ENCODE measurements at places on chromosomes 13 and 19.

GRCh38 chr13:94251831-94252608 is 227.5 kb downstream of the DCT start:
- H3K36me3 ChIP-seq, result no peaks in the 10 kb centered on the region
- H3K4me3 ChIP-seq, result no peak overlapping the region

- no peak overlapping the region for H3K4me3 ChIP-seq
- DNase-seq, result no peak
- peaks cover 2% of the 10 kb centered on the region for H3K4me1 ChIP-seq
- no peaks in the 10 kb centered on the region for H3K27me3 ChIP-seq
- H3K36me3 ChIP-seq, result no peaks in the 10 kb centered on the region
- H3K27ac ChIP-seq, result no peak overlapping the region
Measured at GRCh38 chr19:15671891-15672579, 852 bp upstream of the CYP4F12 start.

- H3K4me1 ChIP-seq, result peaks cover 8% of the 10 kb centered on the region
- DNase-seq, result no peak
- H3K4me3 ChIP-seq, result no peak overlapping the region
- H3K27me3 ChIP-seq, result peaks cover 35% of the 10 kb centered on the region
- no peak overlapping the region for H3K27ac ChIP-seq
Measured at GRCh38 chr13:28637714-28638355, 21.1 kb upstream of the POMP start.

DNA sequence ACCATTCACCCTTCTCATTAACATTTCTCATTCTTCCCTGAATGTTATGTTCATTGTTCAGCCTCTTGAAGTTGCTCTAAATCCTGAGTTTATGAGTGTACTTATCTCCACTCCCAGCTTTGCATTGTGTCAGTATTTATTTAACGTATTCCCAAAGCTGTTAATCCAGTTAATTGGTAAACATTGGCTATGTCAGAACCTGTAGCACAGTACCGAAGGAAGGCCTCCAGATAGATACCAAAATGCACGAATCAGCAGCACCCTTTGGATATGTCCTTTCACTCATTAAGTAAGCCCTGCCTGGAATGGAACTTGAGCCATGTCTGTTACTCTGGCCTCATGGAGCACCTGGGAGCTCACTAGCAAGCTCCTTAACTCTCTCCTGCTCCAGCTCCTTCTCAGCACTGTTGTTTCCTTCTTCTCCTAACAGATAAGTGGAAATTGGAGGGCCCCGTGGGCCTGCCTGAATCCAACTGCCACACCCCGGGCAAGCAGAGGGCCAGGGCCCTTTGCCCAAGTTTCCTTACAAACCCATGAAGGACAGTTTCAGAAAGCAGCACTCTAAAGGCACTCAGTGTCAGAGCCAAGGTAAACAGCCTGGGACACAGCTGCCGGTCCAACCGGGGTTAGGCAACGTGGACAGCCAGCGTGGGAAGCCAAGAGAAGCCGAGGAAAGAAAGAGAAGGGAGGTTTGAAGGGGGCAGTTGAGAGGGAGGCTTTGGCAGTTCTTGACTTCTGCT is 155.0 kb upstream of the SERP2 start:
- H3K4me3 ChIP-seq, result no peak overlapping the region
- peaks cover 43% of the 10 kb centered on the region for H3K27me3 ChIP-seq
- no peaks in the 10 kb centered on the region for H3K36me3 ChIP-seq

- no peak overlapping the region for H3K27ac ChIP-seq
- peaks cover 12% of the 10 kb centered on the region for H3K4me1 ChIP-seq
- H3K27me3 ChIP-seq, result no peaks in the 10 kb centered on the region
- no peak for DNase-seq
- no peak overlapping the region for H3K4me3 ChIP-seq
- H3K36me3 ChIP-seq, result peaks cover 39% of the 10 kb centered on the region
Measured at GRCh38 chr13:79352107-79352506, 53.9 kb downstream of the RBM26 start.

DNA sequence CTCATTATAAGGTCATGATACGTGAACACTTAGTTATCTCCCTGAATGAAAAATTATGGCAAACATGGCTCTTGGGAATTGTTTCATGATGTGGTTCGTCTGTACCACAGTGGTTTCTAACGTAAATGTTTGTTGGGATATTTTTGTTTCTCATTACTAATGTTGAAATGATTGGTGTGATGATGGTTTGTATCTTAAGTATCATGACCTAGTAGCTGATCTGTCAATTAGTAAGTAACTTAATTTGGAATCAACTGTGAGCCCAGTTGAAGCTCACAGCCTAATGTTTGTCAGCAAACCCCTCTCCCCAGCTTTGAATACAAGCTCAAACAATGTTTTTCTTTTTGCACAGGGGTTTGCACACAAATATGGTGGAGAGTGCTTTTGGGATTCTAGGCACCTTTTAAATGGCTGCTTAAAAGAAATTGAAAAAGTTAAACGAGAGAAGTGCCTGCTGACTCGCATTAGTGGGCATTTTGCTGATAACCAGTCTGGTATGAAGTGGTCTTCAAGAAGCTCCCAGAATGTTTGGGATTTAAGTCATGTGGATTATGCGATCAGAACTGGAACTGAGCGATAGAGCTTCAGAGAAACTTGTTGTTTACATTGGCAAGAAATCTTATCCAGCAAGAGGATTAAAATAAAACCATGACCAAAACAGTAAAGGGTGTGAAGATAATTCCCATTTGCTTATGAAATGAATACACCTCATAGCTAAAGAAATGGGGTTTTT is 68.2 kb downstream of the LMO7 start:
- H3K27me3 ChIP-seq, result no peaks in the 10 kb centered on the region
- H3K27ac ChIP-seq, result no peak overlapping the region
- no peaks in the 10 kb centered on the region for H3K36me3 ChIP-seq
- H3K4me1 ChIP-seq, result peaks cover 16% of the 10 kb centered on the region

DNA sequence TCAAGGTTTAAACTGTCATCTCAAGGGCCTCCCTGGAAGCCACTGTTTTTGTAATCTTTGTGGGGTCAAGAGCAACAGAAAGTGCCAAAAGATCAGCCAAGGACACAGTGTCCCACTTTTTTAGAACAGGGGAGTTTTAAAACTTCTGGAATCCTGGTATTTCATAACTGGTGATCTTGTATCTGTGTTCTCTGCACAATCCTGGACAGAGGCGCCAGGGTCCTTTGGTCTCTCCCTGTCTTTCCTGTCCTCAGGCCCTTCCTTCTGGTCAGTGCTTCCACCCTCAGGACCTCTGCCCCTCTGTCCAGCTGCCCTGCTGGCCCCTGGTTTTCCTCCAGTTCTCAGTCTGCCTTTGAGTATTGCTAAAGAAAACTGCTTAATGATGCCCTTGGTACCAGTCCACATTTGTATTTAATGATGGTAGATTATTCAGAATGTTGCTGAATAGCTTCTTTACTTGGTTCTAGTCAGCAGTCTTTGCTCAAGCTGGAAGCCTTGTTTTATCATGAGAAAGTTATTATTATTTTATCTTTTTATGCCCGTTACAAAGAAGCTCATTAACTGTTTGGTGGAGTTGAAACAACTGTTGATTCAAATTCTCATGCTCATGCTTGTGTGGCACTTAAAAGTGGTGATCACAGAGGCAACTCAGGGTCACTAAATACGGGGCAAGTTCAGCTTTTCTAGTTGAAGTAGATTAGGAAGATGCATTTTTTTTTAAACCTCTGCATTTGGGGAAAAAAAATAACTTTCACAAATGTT is 47.5 kb downstream of the WASF3 start:
- H3K4me3 ChIP-seq, result no peak overlapping the region
- H3K36me3 ChIP-seq, result no peaks in the 10 kb centered on the region
- no peak for DNase-seq
- peaks cover 14% of the 10 kb centered on the region for H3K4me1 ChIP-seq

DNA sequence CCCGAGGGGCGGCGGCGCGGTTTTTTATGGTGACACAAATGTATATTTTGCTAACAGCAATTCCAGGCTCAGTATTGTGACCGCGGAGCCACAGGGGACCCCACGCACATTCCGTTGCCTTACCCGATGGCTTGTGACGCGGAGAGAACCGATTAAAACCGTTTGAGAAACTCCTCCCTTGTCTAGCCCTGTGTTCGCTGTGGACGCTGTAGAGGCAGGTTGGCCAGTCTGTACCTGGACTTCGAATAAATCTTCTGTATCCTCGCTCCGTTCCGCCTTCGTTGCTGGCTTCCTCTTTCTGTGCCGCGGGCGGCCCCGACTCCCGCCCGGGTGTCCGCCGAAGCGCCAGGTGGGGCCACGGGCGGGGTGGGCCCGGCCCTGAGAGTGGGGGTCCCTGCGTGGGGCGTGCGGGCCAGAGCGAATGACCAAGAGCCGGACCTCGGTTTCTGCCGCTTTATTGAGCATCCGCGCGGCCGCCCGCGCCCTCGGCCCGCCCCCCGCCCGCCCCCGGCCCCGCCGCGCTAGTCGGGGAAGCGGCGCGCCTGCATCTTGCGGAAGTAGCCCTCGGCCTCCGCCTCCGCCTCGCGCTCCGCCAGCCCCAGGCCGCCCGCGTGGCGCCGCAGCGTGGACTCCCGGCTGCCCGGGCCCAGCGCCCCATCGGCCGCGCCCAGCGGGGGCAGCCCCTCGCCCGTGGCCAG is 9.6 kb downstream of the PLPPR3 start:
- no peak for DNase-seq
- H3K27me3 ChIP-seq, result no peaks in the 10 kb centered on the region
- H3K4me1 ChIP-seq, result peaks cover 7% of the 10 kb centered on the region
- no peak overlapping the region for H3K4me3 ChIP-seq

DNA sequence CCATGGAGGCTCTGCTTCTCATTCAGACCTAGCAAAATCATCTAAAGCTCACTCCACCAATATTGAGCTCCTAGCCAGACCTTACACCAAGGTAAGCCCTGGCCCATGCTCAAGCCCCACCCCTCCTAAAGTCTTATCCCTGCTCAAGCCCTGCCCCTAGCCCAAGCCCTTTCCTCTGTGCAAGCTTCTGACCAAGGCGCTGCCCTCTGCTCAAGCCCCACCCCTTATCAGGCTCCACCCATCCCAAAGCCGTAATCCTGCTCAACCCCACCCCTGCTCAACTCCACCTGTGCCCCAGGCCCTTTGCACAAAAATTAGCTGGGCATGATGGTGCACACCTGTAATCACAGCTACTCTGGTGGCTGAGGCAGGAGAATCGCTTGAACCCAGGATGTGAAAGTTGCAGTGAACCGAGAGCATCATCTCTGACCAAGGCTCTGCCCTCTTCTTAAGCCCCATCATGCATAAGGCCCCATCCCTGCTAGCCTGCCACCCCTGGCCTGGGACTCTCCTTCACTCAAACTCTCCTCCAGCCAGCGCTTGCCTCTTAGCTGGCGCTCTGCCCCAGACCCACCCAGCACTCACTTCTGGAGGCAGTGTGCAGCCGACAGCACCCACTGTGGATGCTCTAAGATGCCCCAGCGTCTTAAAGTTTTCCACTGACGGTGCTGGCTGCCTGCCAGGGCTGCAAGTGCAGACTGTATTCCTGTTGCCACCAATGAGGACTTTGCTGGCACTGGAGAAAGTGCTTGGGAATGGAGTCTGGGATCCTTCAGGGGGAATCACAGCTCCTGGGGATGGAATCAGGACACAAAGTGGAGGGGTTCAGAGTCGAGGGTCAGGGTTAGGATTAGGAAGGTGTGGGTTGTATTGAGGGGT is 16.5 kb downstream of the KLK4 start:
- peaks cover 5% of the 10 kb centered on the region for H3K4me1 ChIP-seq
- no peak overlapping the region for H3K27ac ChIP-seq
- H3K4me3 ChIP-seq, result no peak overlapping the region
- H3K27me3 ChIP-seq, result peaks cover 10% of the 10 kb centered on the region
- no peaks in the 10 kb centered on the region for H3K36me3 ChIP-seq
- no peak for DNase-seq

- peak overlapping the region; percentile 95 for H3K4me3 ChIP-seq
- peaks cover 12% of the 10 kb centered on the region for H3K36me3 ChIP-seq
- H3K4me1 ChIP-seq, result peaks cover 33% of the 10 kb centered on the region
- H3K27me3 ChIP-seq, result no peaks in the 10 kb centered on the region
Measured at GRCh38 chr13:110714797-110715394, 1.4 kb downstream of the ING1 start.

GRCh38 chr13:30520571-30520970 is 54.8 kb upstream of the HMGB1 start:
- no peak overlapping the region for H3K27ac ChIP-seq
- H3K36me3 ChIP-seq, result no peaks in the 10 kb centered on the region
- H3K4me3 ChIP-seq, result no peak overlapping the region
- peaks cover 5% of the 10 kb centered on the region for H3K4me1 ChIP-seq
- H3K27me3 ChIP-seq, result peaks cover 5% of the 10 kb centered on the region

DNA sequence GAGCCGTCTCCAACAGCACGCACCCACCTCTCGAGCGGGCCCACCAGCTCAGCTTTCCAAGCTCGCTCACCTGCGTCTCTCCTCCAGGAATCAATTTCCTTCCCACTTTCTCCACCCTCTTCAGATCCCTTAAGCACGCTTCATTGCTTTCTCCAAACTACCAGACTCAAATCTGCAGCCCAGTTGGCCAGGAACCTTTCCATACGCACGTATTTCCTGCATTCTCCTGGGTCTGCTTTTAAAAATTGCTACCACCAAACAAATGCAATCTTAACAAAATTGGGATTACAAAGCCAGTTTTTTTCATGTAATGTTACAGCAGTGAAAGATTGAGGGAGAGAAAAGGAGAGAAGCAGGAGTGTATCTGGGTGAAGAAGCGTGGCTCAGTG is 1.5 kb downstream of the ENOX1 start:
- no peaks in the 10 kb centered on the region for H3K36me3 ChIP-seq
- no peak overlapping the region for H3K27ac ChIP-seq
- DNase-seq, result no peak
- H3K4me3 ChIP-seq, result peak overlapping the region; percentile 58
- peaks cover 71% of the 10 kb centered on the region for H3K27me3 ChIP-seq
- H3K4me1 ChIP-seq, result peaks cover 13% of the 10 kb centered on the region

GRCh38 chr13:43243711-43244110 is 220.3 kb downstream of the DNAJC15 start:
- DNase-seq, result no peak
- H3K27me3 ChIP-seq, result peaks cover 27% of the 10 kb centered on the region
- no peaks in the 10 kb centered on the region for H3K36me3 ChIP-seq
- H3K4me1 ChIP-seq, result no peaks in the 10 kb centered on the region
- H3K27ac ChIP-seq, result no peak overlapping the region

- H3K4me1 ChIP-seq, result no peaks in the 10 kb centered on the region
- H3K27ac ChIP-seq, result no peak overlapping the region
- peaks cover 20% of the 10 kb centered on the region for H3K27me3 ChIP-seq
- no peak overlapping the region for H3K4me3 ChIP-seq
- no peaks in the 10 kb centered on the region for H3K36me3 ChIP-seq
- no peak for DNase-seq
Measured at GRCh38 chr13:98778749-98779148, 26.3 kb upstream of the SLC15A1 start.

Measured in activated CD8-positive, alpha-beta memory T cell treated with anti-CD3 and anti-CD28 coated beads, Interleukin-2, amount 10 ng/mL, durations not matched to agents 7 days and 5 days (primary cell).